ENCODE measurements at places on chromosomes 13 and 19. TPM values are rescaled to one million over a fixed set of nuclear protein-coding genes. Genes with fewer than 3 reads are reported as not detected.

- no peaks in the 10 kb centered on the region for H3K36me3 ChIP-seq
- no peak overlapping the region for H3K27ac ChIP-seq
- no peak for DNase-seq
- no peak overlapping the region for H3K4me3 ChIP-seq
Measured at GRCh38 chr13:94333131-94333820, 146.2 kb downstream of the DCT start.

DNA sequence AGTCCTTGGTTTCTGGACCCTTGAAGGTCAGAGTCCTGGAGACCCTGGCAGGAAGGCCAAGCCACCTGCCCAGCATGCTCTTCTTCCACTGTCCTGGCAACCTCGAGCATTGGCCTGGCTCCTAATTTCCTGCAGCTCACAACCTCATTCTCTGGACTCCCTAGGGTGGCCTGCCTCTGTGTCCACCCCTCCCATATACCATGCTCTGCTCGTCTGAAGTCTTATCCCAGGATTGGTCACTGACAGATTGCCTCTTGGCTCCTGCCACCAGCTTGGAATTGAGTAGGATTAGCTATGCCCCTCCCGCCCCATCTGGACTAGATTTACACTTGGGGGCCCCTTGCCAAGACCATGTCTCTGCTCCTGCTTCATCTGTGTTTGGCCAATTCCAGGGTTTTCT is 17.1 kb upstream of the WASF3 start:
- no peaks in the 10 kb centered on the region for H3K36me3 ChIP-seq
- H3K27ac ChIP-seq = no peak overlapping the region
- H3K4me3 ChIP-seq = no peak overlapping the region
- H3K27me3 ChIP-seq = no peaks in the 10 kb centered on the region
- H3K4me1 ChIP-seq = no peaks in the 10 kb centered on the region
- DNase-seq = no peak

- H3K27me3 ChIP-seq = no peaks in the 10 kb centered on the region
- H3K4me3 ChIP-seq = no peak overlapping the region
- no peak overlapping the region for H3K27ac ChIP-seq
- DNase-seq = no peak
Measured at GRCh38 chr19:33580026-33580644, 41.6 kb upstream of the CHST8 start.

- H3K27ac ChIP-seq = no peak overlapping the region
- no peak for DNase-seq
- no peak overlapping the region for H3K4me3 ChIP-seq
- H3K36me3 ChIP-seq = no peaks in the 10 kb centered on the region
- no peaks in the 10 kb centered on the region for H3K27me3 ChIP-seq
Measured at GRCh38 chr19:49710372-49710951, 19.5 kb downstream of the CPT1C start.

GRCh38 chr19:55580628-55581144 is at the start of gene ZNF579:
ZNF579 (minus strand) TSS chr19:55580848; CDS start chr19:55579639, 1,209 bp downstream.
- peak within 1 kb of the TSS; percentile 95 for H3K27ac ChIP-seq
- peak within 1 kb of the TSS; percentile 93 for H3K4me3 ChIP-seq
- H3K4me1 ChIP-seq = no peaks in the 10 kb centered on the region
- no peaks in the 10 kb centered on the region for H3K36me3 ChIP-seq
- H3K27me3 ChIP-seq = no peaks in the 10 kb centered on the region
- peak; percentile 87 for DNase-seq

ZNF177 gene
- not detected for total RNA-seq

IFNL1 gene
- total RNA-seq = not detected

LRRC4B gene
- 22.3 TPM for total RNA-seq

FUT2 gene
- total RNA-seq = not detected

Data from uterus (tissue), 4 donors.